ENCODE measurements at places on chromosomes 3 and 15.

- DNase-seq = no peak
Measured at GRCh38 chr3:183193762-183194689, 31.5 kb upstream of the LAMP3 start.

GRCh38 chr15:57550640-57551039, 41.1 kb upstream of the MYZAP start:
- DNase-seq = no peak

DNA sequence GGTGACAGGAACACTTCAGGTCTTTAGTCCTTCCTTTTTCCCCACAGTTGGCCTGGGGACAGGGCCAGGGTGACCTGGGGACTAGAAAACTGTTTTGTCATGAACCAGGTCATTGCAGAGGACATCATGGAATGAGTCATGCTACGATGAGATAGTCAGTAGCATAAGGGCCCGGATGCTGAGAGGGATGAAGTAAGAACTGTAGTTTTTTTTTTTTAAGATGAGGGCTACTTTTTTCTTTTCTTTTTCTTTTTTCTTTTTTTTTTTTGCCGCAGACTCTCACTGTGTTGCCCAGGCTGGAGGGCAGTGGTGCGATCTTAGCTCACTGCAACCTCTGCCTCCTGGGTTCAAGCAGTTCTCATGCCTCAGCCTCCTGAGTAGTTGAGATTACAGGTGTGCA, 8.0 kb downstream of the MAP2K5 start:
- no peak for DNase-seq

- DNase-seq = no peak
Measured at GRCh38 chr15:65044724-65045481, at the start of gene SLC51B. Gene SLC51B, plus strand, starts transcription at chr15:65045387. Its CDS starts 4,618 bp downstream, at chr15:65050005.

DNA sequence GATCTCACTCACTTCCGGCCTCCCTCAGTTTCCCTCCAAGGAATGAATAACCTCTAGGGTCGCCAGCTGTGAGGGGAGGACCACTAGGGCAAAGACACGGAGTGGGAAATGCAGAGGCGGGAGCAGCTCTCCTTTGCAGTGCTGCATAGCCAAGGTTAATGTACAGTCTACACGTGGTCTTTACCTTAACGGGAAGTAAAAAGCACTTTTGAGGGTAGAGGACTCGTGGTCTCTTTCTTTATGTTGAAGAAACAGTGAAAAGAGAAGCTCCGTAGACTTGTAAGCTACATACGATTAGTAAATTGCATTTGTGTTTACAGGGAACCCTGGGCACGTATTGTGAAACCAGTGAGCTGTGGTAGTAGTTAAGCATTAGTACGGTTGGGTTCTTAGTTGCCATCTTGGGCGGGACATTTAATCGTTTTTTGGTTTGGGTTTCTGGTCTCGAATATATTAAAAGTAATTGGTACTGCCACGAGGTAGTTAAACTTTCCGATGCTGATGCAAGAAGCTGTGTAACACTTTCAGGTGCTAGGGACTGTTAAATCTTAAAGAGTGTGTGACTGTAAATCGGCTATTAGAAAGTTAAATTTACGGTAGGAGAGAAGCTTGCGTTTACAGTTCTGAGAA, 828 bp downstream of the U2SURP start:
- no peak for DNase-seq

Data from endodermal cell (in vitro differentiated cells).